ENCODE measurements at places on chromosomes 3 and 15.

DNA sequence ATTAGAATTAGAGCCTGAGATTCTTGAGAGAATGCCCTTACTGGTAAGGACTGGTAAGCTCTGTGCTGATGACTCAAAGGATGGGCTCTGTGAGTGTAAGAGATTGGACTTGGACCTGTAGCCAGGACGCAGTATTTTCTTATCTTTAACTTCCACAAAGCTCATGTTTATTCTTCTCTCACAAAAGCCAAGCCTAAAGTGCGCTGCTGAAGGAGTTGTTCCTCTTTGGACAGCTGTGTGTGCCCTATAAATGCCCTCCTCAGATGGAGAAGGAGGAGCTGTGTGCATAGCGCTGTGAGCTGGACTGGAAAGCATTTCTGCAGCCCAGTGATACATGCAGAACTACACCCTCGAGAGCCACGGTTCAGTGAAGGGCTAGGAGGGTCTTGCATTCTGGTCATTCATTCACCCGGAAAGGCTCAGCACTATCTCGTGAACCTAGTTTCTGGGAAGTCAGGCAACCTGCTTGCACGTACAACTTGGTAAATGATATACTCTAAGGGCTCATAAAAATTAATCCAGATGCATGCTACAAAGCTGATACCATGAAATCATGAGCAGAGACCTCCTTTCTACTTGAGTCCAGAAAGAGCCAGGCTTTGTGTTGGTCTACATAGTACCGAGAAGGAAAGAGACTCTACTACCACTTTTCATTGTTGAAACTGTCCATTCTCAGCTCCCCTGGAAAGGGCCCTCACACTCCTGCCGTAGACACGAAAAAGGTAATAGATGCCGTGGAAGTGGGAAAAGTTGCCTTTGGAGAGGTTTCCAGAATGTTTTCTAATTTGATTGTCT is 103.0 kb upstream of the TBL1XR1 start:
- no peak for DNase-seq

DNA sequence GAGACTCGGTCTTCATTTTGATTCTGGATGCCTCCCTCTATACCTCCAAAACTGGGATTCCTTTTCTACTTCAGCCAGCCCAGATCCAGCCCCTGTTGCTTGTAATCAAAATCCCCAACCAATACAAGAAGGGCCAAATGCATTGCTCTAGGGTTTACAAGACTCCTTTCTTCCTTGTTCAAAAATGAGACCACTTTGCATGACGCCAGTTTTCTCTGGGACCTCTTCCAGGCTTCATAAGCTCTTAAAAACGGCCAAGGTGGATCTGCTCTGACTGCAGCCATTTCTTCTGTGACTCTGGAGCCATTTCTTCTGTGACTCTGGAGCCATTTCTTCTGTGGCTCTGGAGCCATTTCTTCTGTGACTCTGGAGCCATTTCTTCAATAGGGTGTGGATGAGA is 71.9 kb downstream of the ADAMTS17 start:
- no peak for DNase-seq

GRCh38 chr15:43958861-43959330 is 132.1 kb downstream of the WDR76 start:
- DNase-seq = no peak

DNA sequence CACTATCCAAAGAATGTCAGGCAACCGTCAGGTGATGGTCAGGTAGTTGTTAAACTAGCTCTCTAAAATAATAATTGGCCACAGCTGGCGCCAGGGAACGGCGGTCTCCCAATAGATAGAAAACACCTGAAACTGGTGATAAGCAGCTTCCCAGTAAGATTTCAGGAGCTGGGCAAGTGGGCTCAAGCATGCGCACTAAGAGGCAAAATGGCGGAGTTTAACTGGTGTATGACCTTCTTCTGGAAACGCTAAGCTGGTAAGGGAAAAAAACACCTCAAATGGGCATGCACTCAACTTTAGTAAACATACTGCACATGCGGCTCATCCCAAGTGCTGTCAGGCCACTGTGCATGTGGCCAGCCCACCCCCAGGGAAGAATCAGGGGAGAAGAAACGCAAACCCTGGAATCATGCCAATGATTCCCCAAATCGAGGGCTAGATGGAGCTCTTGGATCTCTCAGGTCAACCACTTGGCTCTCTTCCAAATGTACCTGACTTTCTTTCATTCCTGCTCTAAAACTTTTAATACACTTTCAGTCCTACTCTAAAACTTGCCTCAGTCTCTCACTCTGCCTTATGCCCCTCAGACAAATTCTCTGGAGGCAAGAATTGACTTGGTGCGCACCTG is 195.0 kb downstream of the ZNF621 start:
- no peak for DNase-seq

Measured in stimulated activated CD8-positive, alpha-beta memory T cell treated with anti-CD3 and anti-CD28 coated beads, Interleukin-4, amount 100 ng/mL, for 1 hour (primary cell).